ENCODE measurements at places on chromosomes 4 and X.

- DNase-seq = no peak
These were observed 164.9 kb upstream of the USP9X start for GRCh38 chrX:40920351-40920750.

DNA sequence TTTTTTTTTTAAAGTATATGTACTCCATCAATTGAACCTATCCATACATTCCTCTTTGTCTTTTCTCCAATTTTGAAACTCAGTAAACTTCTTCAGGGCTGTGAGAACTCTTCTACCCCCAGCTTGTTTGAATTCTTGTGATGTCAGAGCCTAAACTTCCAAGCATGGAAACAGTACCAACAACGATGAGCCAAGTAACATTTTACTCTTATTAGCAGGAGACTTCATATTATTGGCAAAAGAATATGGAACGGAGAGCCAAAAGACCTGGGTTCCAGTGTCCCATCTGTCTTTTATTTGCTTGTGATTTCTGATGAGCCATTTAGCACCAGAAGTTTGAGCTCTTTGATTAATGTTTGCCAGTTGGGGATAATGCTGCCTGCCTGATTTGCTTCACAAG is 5.3 kb downstream of the DIAPH2 start:
- no peak for DNase-seq

DNA sequence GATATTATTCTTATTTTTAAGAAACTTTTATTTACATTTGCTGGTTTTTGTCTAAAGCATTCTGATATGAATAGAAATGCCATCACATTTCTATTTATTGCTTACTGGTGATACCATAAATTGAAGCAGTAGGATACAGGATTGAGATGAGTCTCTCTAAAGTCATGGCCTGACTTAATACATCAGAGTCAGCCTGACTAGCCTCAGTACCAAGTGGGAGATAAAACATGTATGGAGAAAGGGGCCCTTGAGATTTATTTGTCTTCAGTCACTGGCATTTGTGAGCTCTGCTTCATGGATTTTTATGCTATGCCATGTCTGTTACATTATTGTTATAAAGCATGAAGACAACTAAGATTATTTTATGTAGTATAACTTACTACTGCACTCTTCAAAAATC is 465.5 kb downstream of the ADGRL3 start:
- DNase-seq = no peak

- DNase-seq = no peak
These were observed 37.3 kb downstream of the DCUN1D4 start for GRCh38 chr4:51880016-51880915.
